ENCODE measurements at places on chromosomes 2 and 18.

GRCh38 chr18:74520096-74520833 lies 14.0 kb upstream of the CNDP1 start:
- no peak for DNase-seq

DNA sequence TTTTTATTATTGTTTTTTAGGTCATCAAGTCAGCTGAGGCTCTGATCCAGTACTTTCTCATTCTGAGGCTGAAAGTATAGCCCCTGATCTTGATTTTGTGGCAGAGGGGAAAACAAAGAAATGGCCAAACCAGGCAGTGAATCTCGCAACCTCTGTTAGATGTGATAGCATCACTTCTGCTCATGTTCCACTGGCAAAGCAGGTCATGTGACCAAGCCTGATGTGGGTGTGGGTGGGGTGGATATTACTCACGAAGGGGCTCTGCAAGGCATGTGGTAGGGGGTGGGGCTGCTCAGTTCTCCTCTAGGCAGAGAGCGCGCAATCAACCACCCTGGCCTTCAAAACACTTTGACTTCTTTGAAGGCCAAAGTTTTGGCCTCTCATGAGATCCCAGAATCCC lies 254.2 kb downstream of the MYCN start:
- DNase-seq, result no peak

- DNase-seq, result no peak
Measured at GRCh38 chr18:8952174-8952573, 150.3 kb upstream of the NDUFV2 start.

DNA sequence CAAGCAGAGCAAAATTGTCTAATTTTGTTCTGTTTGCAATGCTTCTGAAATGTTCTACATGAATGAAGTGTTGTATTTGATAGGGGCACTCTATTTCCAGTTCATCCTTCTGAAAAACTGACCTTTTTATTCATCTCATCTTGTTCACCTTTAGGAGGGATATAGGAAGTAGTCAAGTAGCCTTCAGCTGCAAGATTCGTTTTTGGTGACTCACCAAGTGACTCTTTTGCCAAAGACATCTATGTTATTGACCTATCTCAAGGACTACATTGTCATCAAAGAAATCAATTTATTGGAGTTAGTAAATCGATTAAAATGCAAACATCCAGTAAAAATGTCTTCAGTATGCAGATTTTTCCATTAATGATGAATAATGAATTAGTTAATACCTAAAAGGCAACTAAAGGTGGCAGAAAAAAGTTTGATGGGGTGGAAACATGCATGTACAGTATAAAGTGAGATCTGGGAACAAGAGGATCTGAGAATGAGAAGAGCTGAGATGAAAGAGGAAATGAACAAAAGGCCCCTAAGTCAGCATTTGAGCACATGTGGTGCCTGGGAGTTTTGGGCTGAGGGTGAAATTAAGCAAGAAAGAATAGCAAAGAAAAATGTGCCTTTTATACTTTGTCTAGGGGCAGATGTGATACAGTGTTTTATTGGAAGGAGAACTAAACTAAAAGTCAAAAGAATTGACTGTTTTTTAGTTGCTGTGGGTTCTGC lies 255.1 kb upstream of the LINC00305 start:
- DNase-seq, result no peak

GRCh38 chr2:75482398-75482797 lies 78.3 kb downstream of the EVA1A start:
- no peak for DNase-seq

DNA sequence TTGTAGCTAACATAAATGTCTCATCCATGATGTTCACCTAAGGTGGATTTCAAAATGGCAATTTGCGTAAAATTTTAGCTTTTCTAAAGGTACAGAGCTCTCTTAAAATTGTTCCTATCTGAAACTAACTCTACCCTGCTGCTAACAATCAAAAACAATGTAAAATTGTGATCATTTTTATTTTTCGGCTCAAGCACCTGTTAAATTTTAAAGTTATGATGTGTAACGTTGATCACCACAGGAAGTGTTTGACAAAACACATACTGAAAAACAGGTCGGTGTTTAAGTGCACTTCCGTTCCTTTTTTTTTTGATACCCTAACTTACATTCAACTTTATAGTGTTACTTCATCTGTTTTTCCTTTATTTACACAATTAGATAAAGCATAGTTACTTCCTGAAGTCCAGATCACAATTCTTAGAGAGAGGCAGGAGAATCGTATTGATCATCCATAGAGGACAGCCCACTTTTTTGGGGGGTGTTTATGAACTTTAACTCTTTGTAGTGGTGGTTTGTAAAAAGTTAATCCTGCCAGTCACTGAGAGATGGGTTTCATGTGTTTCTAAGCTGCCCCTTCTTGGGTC lies 6.0 kb upstream of the NCK2 start:
- no peak for DNase-seq

DNA sequence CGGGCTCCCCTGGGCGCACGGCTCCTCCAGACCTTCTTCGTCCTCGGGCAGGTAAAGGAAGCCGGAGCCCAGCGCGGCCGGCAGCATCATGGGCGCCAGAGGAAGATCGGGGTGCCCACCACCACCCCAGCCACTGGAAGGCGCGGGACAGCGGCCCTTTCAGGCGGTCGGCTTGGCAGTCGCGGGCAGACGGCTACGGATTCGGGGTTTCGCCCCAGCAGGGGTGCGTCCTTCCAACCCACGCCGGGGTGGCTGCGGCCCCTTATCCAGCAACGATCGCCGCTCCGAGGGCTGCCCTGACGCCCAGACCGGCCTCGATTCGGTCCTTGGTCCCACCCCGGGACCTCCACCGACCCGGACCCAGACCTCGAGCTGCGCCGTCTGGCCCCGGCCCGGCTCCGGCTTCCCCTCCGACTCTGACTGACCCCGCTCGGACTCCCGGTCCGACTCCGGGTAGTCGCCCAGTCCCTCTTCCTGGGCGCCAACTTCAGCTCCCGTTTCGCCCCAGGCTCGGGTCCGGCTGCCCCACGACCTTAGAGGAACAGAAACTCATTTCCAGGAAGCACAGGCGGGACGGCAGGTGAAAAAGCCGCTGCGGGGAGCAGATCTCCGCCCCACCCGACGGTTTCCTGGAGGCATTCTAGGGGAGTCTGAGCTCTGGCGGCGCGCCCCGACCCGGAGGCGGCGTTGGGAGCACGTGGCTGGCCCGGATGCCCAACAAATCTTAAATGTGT lies 30.2 kb upstream of the SSB start:
- DNase-seq, result no peak
